ENCODE measurements at places on chromosomes 7 and 10.

DNA sequence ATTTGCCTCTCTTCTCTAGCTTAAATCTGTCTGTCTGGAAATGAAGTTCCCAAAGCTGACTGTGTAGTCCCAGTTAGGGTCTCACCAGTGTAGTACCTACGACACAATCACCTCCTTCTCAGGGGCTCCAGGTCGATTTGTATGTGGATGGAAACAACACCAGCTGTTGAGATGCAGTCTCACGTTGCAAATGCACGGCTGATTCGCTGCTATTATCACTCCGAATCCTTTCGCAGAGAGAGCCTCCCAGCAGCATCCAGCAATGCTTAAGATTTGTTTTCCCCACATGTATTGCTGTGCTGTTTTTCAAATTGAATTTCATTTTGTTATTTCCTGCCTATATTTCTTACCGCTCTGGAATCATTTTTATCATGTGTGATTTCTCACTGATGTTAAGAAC is 16.3 kb downstream of the VSTM4 start:
- DNase-seq: no peak

GRCh38 chr7:27569106-27569505 is 93.6 kb downstream of the HIBADH start:
- DNase-seq: no peak

DNA sequence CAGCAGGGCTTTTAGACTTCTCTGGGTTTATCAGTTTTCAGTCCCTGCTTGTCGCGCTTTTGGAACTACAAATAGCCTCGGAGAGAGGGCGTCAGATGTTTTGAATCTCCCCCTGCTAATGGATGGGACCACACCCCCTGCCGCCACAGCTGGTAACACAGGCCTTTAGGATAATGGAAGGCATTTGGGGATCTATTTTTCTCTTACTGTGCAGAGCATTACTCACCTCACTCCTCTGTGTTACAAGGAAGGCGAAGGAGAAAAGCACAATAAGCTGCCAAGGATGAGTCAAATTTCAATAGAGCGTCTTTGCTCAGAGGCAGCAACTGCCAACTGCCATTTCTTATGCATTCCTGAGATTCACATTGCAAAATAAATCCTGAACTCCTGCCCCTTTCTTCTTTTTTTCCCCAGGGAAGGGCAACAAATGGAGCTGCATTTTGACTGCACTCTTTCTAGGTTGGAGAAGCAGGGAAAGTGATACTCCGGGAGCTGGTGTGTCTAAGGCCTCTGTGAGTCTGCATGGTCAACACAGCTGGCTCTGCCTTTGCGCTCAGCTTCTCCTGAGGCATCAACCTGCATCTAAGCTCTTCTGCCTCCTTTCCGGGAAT is 31.5 kb upstream of the SMNDC1 start:
- no peak for DNase-seq

DNA sequence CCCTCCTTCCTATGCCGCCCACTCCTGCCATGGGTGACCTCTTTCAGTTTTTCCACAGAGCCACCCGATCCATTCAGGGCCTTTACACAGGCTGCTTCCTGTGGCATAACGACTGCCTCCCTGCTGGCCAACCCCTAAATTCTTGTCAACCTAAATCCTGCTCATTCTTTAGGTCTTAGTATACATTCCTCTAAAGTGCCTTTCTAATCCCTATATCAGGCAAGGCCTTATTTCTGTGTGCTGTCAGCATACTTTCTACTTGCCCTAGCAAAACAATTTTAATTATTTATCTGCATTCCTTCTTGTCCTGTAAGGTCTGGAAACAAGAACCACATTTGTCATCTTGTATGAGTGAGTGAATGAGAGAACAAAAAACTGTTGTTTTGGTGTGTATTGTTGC is 132.4 kb downstream of the DNAH11 start:
- no peak for DNase-seq

DNA sequence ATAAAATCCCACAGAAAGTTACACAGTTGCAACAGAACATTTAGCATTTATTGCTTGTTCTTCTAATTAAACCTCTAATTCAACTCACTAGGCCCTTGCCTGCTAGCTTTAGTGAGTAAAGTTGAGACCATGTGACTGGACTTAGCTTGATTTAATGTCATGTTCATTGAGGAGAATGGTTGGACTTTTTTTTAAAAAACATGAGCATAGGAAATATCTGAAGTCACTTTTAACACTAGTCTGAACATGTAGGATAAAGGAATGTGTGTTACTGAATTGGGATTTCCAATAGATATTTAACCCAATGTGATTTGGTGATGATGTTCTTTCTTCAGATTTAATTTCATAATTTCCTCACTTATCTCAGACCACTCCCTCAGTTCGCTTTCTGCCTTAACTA is 24.6 kb upstream of the GLCCI1 start:
- DNase-seq: no peak

GRCh38 chr7:28336806-28337205 is 75.5 kb upstream of the CREB5 start:
- no peak for DNase-seq

DNA sequence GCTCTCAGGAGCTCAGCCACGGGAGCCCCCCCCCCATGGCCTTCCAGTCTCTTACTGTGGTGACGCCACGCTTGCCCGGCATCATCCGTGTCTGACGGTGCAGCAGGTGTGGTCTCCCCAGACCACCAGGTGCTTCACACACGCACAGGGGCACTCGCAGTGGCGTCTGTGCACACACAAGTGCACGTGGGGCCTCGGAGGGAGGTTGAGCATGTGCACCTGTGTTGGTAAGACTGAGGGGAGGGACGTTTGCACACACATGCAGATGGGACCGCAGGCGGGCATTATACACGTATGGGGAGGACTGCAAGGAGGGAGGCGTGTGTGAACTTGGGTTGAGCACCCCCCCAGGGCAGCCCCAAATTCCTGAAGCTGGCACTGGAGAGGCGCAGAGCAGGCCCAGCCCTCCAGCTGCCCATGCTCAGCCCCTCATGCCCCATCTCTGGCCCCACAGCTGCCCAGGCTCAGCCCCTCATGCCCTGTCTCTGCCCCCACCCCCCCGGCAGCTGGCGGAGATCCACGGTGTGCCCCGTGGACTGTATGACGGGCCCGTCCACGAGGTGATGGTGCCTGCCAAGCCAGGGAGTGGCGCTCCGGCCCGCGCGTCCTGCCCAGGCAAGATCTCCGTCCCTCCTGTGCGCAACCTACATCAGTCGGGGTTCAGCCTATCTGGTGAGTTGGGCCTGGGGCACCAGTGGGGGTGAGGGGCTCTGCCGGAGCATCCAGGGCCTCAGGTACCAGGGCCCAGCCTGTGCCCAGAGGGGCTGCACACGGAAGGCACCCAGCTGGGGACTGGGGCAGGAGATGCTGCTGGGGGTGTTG is 16.7 kb downstream of the DPYSL4 start:
- no peak for DNase-seq

DNA sequence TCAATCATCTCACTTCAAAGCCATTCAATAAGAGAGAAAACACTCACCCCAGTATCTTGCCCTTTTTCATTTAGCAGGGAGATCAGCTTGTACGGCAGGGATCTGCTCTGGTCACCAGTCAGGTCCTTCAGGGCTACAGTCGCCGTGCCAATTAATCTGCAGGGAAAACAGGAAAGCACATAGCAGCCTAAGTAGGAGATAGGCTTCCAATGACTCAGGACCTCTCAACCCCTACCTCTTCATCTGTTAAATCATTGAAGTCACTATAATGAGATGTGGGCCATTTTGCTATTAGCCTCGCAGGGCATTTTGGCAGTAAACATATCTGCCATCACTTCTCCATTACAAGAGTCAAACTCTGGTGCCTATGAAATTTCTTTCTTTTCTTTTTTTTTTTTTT is 50.8 kb downstream of the MYOF start:
- no peak for DNase-seq

GRCh38 chr10:50387732-50388073 is 136.4 kb upstream of the ASAH2 start:
- DNase-seq: no peak

DNA sequence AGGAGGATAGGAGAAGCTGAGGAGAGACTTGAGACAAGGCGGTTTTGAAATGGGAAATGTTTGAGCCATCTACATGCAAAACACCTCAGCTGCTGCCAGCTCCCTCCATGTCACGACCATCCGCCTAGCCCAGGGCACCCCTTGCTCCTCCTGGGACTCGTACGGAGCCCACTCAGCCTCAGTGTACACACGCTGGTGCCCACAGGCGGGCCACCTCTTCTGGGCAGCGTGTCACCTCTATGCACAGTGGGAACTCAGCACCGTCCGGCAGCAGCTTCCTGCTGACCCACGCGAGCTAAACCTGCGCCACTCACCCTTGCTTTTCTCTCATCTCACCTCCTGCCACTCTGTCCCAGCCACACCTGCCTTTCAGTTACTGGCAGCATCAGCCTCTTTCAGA is 108.3 kb downstream of the GALNT11 start:
- DNase-seq: no peak

- DNase-seq: no peak
Measured at GRCh38 chr7:112866424-112866823, 76.2 kb upstream of the TMEM168 start.

DNA sequence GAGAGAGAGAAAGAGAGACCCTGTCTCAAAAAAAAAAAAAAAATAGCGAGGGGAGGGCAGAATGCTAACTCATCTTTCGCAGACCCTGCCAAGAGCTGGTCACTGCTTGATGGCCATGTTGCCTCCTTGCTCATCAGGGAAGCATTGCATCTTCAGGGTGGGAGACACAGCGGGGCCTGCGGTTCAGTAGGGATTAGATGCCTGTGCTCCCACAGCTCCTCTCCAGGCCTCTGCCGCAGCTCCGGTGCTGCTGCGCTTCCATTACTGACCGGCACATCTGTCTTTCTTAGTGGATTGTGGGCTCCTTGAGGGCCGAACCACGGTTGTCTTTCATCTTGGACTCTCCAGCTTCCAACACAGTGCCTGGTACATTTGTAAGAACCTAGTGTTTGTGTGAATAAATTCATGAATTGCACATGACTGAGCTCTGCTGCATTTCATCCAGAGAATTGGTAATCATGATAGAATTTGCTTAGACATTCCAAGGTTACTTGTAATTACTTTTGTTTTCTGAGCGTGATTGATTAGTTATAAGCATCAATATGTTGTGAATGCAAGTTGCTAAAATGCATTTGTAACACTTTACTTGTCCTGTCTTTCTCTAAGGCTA is 16.8 kb downstream of the HK1 start:
- no peak for DNase-seq

GRCh38 chr10:70417568-70417967 is 13.6 kb downstream of the EIF4EBP2 start:
- DNase-seq: no peak

- DNase-seq: no peak
Measured at GRCh38 chr7:29100924-29101323, 45.4 kb downstream of the CPVL start.

DNA sequence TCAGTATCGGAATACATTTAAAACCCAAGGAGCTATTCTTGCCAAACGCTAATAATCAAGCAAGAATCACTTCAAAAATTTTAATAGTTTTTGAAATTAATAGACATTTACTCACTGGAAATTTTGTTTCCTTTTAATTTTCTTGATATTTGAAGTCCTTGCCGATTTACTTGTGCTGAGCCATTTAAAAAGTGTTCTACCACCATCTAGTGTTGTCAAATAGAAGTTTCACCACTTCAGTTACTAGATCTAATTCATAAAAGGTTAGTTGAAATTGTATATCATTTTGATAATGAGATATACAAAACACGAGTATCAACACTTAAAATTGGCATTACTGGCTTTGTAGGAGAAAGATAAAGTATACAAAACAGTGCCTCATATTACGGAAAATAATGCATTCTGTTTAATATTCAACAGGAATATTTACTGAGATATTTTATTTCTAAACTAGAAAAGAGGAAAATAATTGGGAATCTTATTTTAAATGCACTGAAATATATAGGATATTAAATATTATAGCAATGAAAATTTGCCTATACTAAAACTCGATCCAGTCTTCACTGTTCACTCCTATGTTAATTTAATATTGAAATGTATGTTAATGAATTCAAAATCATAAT is 664.8 kb upstream of the SEMA3D start:
- DNase-seq: peak; percentile 16

- DNase-seq: no peak
Measured at GRCh38 chr7:77743518-77743917, 47.3 kb downstream of the RSBN1L start.

- DNase-seq: no peak
Measured at GRCh38 chr10:21732067-21732772, 198.2 kb downstream of the MLLT10 start.

- DNase-seq: no peak
Measured at GRCh38 chr10:122304054-122304579, 33.0 kb downstream of the BTBD16 start.

- DNase-seq: no peak
Measured at GRCh38 chr7:18768256-18768655, 272.7 kb downstream of the HDAC9 start.

- no peak for DNase-seq
Measured at GRCh38 chr10:122475100-122475499, 13.7 kb downstream of the HTRA1 start.

DNA sequence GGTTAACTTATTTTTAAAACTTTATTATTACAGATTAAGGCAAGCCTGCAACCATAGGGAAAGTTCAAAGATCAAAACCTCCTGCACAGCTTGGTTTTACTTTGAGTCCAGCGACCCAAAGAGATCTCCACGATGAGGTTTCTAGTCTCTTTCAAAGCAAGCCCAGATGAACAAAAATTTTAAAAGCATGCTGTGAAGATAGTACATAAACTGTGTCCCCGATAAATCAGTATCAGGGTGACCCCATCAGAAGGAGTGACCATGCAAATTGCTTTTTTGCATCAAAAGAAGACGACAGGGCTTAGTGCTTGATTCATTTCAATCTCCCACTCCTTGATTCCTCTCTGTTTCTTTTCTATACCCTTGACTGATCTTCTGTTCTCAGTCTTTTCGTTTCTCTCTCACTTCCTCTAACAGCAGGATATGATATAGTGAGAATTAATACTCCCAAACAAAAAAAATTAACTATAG is 16.0 kb upstream of the DNTT start:
- DNase-seq: no peak

GRCh38 chr7:159097661-159098423 is 46.8 kb downstream of the VIPR2 start:
- no peak for DNase-seq

DNA sequence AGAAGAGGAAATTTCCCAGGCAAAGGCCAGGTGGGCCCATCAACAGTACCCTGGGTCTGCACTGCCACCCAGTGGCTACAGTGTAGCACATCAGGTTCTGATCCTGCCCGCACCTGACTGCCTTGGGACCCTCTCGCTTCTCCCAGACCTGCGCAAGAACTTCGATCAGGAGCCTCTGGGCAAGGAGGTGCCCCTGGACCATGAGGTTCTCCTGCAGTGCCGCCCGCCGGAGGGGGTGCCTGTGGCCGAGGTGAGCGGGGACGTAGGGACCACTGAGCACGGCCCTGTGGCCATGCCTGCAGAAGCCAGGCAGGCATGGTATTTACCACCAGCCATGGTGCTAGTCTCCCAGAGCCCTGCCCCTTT is 33.9 kb upstream of the SLC29A3 start:
- DNase-seq: no peak

All from GF-D8 (cell line).